HS-5 (cell line): ENCODE measurements at places on chromosomes 6 and 20.

DNA sequence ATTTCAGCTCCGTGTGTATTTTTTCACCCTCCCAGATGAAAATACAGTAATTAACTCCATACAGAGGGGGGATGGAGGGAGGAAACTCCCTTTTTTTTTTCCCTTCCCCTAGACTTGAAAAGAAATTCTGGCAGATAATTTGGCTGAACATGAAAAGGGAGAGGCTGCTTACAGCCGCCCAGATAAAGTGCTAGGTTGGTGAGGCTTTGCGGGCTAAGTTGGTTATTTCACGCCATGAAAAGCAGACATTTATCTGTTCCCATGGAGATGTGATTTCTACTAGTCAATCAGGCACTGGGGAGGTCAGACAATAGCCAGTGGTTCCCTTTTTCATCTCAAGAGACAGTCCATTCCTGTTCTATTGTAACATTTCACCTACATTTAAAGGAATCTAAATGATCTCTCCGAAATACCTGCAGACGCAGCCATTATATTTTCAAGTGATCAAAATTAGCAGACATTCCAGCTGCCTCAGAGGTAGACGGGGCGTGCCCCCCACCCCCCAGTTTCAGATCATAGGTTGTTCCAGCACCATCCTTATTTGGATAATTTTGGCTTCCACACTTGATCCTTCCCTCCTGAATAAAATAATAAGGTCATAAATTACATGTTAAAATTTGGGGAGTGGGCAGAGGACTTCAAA is 143.9 kb upstream of the ZNF217 start:
- DNase-seq = no peak

DNA sequence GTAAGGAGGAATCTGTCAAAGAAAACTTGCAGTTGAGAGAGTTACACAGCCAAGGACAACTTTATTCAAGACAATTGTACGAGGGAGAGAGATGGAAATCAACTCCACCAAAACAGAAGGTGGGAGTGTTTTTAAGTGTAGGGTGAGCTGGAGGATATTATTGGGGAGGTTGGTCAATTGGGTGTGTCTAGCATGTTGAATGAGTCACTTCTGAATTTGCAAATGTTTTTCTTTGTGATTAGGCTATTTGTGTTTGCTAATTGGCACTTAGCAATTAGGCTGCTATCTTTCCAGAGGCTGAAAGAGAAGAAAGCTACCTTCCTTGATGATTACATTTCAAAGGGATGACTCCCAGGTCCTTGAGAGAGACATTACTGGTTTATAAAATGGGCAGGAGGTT is 441.1 kb downstream of the MEI4 start:
- DNase-seq = no peak

DNA sequence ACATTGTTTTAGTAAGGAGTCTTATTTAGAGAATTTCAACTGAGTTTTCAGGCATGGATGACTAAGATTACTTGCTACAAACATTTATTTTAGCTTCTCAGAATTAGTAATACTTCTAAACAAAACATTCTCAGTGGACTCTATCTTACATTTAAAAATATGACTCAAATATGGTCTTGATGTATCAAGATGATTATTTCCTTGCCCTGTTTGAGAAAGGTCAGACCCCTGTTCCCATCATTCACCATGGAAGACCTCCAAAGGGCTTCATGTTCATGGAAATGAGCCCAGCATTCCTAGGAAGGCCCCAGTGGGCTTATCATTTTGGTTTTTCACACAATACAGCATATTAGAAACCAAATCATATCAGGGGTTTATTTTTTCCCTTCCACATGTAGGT is 24.6 kb upstream of the TRPC4AP start:
- DNase-seq = no peak

DNA sequence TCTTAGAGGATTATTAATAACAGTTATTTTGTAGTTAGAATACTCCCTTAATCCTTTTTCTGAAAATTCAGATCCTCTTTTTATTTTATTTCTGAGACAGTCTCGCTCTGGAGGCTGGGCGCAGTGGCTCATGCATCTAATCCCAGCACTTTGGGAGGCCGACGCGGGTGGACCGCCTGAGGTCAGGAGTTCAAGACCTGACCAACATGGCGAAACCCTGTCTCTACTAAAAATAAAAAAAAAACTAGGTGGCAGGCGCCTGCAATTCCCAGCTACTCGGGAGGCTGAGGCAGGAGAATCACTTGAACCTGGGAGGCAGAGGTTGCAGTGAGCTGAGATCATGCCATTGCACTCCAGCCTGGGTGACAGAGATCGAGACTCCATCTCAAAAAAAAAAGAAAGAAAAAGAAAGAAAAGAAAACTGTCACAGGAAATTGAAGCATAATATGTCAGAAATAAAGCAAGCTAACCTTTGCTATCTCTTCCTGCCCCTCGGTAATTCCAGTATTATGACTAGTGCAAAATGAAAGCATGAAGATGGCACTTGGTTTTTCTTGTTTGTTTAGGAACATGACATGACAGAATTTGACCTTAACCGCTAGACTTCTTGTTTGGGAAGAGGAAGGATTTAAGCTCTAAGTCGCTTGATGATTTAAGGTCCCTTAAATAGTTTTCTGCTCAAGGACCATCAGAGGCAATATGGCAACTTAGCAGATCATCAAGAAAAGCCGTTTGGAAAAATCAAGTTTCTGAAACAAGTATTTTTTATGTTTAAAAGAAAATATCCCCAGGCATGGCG is 1.8 kb upstream of the RBM39 start:
- no peak for DNase-seq

DNA sequence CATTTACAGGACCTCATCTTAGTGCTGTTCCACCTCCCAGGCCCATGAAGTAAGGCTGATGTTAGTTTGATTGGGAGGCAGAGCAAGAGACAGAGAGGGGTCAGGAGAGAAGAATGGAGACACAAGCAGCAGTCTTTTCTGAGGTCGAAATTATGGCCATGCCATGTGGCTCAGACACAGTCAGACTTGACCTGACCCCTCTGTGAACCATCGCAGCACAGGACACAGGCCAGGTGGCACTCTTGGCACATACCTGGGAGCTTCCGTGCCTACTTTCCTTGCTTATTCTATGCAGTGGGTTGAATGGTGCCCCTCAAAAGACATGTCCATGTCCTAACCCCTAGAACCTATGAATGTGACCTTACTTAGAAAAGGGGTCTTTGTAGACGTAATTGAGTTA is 254.9 kb downstream of the MAFB start:
- DNase-seq = no peak

DNA sequence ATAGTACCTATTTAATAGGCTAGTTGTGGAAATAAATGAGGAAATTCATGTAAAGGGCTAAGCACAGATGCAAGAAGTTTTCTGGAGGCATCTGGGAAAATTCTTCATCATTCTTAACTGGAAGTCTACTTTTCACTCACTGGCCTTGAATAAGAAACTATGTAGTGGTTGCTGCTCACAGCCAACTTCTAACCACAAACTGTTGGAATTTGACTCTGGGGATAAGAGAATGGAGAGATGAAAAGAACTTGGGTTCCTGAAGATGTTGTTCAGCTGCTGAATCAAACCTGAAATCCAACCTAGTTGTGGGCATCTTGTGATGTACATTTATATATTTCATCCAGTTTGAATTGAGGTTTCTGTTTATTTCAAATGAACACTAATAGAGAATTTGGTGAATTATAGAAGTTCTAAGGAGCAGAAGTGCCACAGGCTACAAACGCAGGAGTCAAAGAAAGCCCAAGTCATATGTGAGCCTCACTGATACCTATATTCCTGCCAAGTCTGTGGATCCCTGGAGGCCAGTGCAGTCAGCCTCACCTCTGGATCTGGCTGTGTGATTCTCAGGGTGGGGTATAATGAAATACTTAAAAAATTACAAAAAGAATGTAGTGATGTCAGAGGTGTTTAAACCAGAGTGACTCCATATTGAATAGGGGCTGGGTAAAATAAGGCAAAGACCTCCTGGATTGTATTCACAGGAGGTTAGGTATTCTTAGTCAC is 18.7 kb upstream of the MEI4 start:
- DNase-seq = peak; percentile 11

GRCh38 chr20:19872001-19872400 is 113.9 kb downstream of the RIN2 start:
- no peak for DNase-seq

DNA sequence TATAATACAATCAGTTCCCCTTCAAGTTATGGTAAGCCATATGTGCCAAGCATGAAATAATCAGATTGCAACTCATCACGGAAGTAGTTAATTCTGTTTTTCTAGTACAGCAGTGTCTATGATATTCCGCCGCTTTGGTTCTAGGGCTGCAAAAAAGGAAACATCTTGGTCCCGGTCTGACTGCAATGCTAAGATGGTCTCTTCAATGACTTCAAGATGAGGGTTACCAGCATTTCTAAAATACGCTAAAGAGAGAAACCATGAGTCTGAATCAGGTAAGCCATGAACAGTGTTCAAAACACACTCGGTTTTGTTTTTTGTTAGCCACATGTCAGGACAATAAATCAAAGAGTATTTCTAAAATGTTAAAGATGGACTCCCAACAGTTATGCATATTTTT is 3.2 kb upstream of the ANKRD60 start:
- no peak for DNase-seq

DNA sequence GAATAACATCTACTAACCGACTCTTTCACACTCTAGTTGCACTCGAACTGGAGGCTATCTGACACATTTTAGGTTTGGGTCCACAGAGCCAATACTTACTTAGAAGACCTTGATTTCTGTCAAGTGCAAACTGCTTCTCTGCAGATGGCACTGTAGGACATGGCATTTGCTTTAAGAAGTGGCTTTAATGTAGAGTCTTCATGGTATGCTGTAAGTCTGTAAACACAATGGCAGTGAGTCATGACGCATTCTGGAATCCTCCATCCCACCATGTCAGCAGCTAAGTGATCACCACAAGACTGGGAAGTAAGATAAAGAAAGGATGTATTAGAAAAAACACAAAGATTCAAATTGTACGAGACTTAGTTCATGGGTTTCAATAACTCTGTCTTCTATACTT is 377.0 kb upstream of the NOX3 start:
- DNase-seq = peak; percentile 11

DNA sequence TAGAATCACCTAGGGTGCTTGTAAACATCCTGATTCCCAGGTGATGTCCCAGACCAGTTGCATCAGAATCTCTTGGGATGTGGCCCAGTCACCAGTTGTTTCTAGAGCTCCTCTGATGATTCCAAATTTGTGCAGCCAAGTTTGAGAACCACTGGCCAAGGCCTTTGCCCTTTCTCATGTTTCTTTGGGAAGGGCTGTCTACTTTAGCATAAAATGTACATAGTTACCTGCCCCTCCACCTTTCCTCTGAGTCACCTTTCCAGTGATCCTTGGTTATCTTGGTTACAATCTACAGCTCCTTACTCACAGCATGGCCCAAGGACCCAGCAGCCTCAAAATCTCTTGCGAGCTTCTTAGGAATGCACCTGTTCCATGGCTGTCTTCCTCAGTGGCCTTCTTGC is 266.4 kb upstream of the PRND start:
- DNase-seq = no peak

- no peak for DNase-seq
Observed at GRCh38 chr20:13581451-13581850, 57.3 kb downstream of the TASP1 start.

DNA sequence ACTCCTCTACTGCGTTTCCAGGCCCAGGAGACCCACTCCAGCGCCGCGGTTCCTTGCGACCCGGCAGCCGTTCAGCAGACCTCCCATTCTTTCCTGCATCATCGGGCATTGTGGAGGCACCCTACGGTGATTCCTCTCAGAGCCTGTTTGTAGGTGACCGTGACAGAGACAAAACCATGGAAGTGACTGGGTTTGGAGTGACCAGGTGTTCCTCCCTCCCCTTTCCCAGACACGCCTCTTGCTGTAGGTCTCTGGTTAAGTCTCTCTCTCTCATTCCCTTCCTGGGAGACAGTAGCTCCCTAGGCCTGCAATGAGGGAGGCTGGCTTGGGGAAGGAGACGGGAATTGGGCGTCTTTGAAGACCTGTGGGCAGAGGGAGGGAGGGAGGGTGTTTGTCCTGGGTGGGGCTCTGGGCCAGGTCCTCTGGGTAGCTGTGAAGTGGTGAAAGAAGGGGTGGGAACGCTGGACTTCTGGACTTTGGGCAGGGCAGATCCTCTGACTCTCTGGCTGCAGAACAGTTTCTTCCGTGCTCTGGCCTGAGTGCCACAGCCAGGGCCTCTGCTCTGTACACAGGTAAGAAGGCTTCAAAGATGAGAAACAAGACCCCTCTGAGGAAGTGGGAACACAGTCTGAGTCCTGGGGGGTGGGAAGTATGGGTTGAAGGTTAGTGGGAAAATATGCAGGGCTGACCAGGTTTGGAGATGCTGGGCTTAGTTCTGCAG is 763 bp downstream of the KLC4 start:
- no peak for DNase-seq

DNA sequence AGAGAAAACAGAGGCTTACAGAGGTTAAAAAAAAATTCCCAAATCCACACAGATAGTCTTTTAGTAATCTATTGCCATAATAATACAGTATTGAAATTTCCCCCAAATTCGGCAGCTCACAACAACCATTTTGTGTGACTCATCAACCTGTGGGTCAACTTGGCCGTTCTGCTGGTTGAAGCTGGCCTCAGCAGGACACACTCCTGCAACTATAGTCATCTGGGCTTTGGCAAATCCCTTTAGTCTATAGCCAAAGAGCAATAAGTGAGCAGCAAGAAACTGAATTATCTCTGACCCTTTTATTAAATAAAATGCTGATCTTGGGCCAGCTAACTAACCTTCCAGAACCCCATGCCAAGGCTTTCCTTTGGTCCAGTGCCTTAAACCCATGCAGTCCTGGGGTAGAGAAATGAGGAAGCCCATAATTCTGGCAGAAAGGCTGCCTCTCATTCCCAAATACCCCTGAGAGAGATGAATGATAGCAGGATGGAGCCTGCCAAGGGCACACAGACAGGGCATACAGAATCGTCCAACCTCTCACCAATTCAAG is 17.2 kb upstream of the SNAP25 start:
- no peak for DNase-seq

DNA sequence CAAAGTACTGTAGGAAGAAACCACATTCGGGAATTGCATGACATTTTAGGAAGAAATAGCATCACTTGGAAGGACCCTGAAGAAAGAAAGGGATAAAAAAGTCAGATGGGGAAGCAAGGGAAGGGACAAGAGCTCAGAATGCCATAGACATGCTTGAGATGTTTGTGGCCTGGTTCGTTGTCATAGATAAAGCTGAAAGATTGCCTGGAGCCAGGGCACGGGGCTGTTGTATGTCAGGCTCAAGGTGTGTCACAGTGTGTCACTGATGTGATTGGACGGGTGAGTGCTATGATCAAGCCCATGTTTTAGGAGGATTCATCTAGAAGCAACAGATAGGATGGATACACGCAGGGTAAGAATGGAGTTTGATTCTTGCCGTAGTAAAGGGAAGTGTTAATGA is 216.2 kb upstream of the SOX4 start:
- no peak for DNase-seq

- no peak for DNase-seq
Observed at GRCh38 chr6:47836046-47836445, 54.2 kb downstream of the OPN5 start.

GRCh38 chr6:18323935-18324705 is 59.8 kb upstream of the DEK start:
- DNase-seq = no peak

DNA sequence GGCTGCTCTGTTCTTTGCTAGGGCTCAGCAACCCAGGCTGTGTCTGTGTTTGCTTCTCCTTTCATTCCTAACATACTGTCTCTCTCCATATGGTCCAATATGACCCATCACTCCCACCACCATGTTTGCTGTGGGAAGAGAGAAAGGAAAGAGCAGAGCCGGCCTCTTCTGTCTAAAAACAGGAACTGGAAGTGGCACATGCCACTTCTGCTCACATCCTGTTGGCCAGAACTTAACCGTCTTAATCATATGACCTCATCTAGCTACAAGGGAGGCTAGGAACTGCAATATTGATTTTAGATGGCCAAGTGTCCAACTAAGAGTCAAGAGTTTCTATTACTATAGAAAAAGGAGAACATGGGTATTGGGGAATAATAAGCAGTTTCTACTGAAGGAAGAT is 212.5 kb upstream of the CHD6 start:
- no peak for DNase-seq
